ENCODE measurements at places on chromosomes 1 and 21.

DNA sequence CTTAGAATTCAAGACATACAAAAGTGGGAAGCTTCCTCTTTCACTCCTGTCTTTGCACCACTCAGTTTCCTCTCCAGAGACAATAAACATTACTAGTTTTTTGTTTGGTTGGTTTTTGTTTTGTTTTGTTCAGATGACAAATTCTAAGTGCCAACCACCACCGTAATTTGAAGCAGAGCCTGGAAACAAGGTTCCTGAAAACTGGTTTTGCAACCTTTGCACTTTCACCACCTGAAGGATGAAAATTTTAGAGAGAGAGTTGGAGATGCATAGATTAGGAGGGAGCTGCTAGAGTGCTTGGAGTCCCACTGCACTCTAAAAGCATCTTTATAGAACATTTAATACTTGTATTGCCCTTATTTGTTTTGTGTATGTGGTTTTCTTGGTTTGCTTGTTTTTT is 20.2 kb upstream of the MGST3 start:
- DNase-seq = no peak

GRCh38 chr1:202804126-202804525 is 4.1 kb downstream of the KDM5B start:
- no peak for DNase-seq

DNA sequence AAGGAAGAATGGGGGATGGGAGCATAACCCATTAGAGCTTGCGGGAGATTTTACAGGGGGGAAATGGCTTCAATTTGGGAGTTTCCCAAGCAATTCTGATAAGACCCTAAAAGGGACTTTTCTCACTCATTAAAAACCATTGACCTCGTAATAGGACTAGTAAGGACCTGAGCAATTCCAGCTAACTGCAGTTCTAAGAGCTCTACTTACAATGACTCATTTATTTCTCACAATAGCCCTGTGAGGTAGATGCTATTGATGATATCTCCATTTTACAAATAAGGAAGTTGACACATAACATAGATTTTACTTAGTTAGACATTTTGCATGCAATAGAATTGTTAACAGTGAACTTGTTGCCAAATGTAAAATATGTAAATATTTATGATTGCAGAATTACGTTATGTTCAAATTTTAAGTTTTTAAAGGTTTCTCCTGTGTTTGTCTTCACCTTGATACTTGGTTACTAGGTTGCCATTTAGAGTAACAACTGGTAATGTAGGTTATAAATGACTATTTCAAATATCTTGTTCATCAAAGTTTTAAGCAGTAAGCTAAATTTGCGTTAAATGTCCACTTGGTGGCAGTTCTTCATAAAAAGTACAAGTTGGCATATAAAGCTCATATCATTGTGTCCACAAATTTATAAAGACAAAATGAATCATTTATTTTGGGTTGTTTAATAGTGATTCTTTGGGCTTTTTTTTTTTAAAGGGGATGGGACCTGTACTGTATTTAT is 182.0 kb downstream of the PLA2G4A start:
- DNase-seq = no peak

GRCh38 chr1:192475970-192476369 is 99.6 kb upstream of the RGS1 start:
- no peak for DNase-seq

GRCh38 chr1:87778896-87779295 is 450.2 kb downstream of the LMO4 start:
- DNase-seq = no peak

GRCh38 chr1:228359613-228360532 is 46.8 kb downstream of the TRIM11 start:
- no peak for DNase-seq

DNA sequence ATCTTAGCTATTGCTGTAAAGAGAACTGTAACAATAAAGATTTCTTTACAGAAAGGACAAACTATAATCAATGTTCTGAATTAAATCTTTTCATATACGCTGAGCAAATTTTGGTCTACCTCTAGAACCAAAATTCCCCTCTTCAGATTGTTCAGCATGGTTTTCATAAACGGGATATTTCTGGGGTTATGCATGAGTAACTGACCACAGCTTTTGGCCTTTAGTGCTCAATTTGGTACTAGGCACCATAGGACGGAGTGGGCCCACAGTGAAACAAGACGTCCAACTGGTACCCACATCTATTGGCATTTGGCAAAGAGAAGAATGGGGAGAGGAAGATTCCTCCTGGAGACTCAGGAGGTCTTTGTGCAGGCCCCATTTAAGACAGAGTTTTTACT is 184.5 kb downstream of the TGFBR3 start:
- no peak for DNase-seq

- DNase-seq = no peak
These were observed 149.7 kb downstream of the PGBD5 start for GRCh38 chr1:230276401-230276800.
